ENCODE measurements at places on chromosomes 1 and 21. TPM values are rescaled to one million over a fixed set of nuclear protein-coding genes. Genes with fewer than 3 reads are reported as not detected.

PTGFRN gene
- total RNA-seq: 57.6 TPM

RIPPLY3 gene
- not detected for total RNA-seq

CLCNKA gene
- total RNA-seq: not detected

FAM89A gene
- 4.1 TPM for total RNA-seq

OR2T2 gene
- total RNA-seq: not detected

Data from parietal lobe (tissue), 2 donors.